ENCODE measurements at places on chromosomes 2 and 18. TPM values are rescaled to one million over a fixed set of nuclear protein-coding genes. Genes with fewer than 3 reads are reported as not detected.

The DSC2 gene
- total RNA-seq, result not detected

The TFPI gene
- 151 TPM for total RNA-seq

The PSTPIP2 gene
- 2.5 TPM for total RNA-seq

The DBI gene
- 172 TPM for total RNA-seq

The DAPL1 gene
- total RNA-seq, result not detected

The NEU2 gene
- total RNA-seq, result not detected

The SP140 gene
- total RNA-seq, result 0.80 TPM

The CNTNAP5 gene
- total RNA-seq, result not detected

The USP14 gene
- total RNA-seq, result 23.8 TPM

The INPP5D gene
- 2.5 TPM for total RNA-seq

The CREB1 gene
- 43.5 TPM for total RNA-seq

The FKBP1B gene
- 2.4 TPM for total RNA-seq

The MYL1 gene
- 391 TPM for total RNA-seq

DNA sequence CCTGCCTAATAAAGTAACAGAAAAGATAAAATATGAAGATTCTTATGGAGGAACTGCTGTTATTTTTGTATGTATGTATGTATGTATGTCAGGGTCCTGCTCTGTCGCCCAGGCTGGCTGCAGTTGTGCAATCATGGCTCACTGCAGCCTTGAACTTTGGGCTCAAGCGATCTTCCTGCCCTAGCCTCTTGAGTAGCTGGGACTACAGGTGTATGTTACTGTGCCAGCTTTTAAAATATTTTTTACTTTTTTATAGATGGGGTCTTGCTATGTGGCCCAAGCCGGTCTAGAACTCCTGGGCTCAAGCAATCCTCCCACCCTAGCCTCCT, 26.7 kb downstream of the ANKRD29 start:
- no peak for DNase-seq

GRCh38 chr18:58054041-58054781, 10.2 kb downstream of the NEDD4L start:
- no peak for DNase-seq

DNA sequence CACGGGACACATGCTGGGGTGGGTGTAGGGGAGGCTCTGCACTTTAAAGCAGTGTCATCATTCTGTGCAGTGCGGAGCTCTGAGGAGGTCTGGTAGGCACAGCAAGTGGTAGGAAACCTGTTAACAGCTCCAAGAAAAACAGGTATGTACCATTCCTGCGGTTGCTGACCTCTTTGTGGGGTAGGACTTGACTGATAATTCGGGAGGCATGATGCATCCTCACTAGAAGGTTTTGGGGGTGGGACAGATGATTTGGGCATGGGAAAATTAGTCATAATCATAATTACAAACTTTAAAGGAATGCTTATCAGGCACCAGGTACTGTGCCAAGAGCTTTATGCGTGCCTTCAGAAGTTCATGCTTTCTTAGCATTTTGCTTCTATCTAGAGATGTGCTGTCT, 9.7 kb downstream of the DOK1 start:
- no peak for DNase-seq

DNA sequence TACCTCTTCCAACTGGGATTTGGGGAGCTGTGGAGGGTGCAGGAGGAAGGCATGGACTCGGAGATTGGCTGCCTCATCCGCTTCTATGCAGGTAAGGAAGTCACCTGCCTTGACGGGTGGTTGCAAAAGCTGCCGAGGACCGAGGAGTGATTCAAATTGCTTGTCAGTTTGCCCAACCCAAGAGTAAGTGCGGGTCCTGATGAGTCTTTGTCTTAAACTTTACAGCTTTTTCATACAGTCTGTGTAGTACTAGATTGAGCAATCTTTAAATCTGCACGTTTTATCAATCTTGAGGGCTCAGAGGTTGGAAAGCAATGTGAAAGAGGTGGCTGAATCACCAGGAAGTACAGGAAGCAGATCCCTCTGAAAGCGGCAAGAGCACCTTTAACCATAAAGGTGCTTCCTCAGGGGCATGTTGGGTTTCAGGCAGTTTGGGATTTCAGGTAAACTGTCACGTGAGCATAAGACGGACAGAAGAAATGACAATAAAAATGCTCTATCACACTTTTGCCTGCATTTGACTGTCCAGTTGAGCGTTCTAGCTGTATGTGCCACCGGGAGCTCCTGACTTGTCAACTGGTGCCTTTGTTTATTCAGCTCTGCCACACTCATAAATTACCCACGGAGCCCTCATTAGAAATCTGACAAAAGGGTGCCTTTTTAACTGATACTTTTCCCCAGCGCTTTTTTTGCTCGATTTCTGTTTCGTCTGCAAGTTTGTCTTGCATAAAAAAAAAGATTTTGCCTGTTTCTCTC, 2.0 kb downstream of the PHLPP1 start:
- peak; percentile 17 for DNase-seq

DNA sequence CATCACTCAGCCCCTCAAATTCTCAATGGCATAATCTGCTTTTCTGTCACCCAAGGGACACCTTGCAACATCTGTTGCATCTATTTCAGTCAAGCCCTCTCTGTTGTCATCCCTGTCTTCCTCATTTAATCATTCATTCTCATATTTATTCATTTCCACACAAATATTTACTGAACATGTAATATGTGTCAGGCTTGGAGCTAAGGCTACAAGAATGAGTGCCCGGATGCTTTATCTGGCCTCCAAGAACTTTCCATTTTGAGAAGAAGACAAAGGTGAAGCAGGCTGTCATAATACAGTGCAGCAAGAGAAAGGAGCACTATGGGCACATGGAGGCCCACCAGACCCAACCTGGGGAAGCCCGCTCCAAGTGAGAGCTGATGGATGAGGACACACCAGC, 15.6 kb downstream of the IL18RAP start:
- no peak for DNase-seq

DNA sequence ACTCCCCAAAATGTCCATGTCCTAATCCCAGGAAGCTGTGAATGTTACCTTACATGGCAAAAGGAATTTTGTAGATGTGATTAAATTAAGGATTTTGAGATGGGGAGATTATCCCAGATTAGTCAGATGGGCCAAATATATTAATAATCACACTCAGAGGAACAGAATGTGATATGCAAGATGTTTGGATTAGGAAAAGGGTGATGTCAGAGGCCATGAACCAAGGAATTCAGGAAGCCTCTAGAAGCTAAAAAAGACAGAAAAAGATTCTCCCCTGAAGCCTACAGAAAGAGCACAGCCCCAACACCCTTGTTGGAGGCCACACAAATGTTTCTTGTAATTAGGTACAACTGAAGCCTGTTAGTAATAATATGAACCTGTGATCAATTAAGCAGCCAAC, 13.1 kb downstream of the TMEM131 start:
- DNase-seq, result no peak

DNA sequence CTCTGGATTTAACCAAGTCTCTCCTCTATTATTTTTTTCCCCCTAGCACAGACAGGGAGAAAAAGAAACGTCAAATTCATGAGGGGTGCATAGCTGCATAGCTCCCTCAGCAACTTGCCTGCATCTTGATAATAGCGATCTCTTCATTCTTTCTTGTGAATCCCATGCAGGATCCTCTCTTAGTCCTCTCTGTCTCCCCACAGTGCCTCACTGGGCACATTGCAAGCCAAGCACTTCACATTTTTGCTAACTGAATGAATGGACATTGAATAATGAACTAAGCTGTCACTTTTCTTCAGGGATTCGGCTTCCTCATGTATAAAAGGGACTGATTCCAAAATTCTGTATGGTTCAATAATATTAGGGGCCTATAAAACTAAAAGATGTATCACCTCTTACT, 2.9 kb upstream of the EPB41L3 start:
- DNase-seq, result no peak

DNA sequence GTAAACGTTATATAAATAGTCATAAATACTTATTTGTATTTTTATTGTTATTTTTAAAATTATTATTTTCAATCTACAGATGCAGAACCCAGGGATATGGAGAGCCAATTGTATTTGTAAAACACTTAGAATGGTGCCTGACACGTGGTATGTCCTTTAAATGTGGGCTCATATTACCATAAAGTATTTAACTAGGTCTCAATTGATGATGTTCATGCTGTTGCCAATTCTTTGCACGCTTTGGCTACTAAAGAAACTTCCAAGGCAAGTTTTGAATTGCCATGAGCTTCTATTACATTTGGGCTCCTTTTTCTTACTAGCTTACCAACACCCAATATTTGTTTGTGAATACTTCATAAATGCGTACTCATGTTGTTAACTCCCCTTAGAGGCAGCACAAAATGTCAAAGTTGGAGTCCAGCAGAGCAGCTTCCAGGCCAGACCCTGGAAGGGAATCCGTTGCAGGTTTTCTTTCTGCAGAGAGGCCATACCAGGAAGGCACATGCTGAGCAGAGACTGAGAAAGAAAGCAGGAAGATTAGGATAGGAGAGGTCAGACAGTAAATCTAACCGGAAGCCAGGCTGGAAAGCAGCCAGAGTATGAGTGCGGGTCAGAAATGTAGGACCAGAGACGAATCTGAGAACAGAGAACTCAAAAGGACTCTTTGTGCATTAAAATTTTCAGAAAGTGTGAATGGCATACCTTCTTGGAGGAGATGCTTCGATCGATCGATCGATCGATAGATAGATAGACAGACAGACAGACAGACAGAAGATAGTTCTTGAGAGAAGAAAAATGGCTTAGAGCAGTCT, 4.2 kb upstream of the NOSTRIN start:
- no peak for DNase-seq

DNA sequence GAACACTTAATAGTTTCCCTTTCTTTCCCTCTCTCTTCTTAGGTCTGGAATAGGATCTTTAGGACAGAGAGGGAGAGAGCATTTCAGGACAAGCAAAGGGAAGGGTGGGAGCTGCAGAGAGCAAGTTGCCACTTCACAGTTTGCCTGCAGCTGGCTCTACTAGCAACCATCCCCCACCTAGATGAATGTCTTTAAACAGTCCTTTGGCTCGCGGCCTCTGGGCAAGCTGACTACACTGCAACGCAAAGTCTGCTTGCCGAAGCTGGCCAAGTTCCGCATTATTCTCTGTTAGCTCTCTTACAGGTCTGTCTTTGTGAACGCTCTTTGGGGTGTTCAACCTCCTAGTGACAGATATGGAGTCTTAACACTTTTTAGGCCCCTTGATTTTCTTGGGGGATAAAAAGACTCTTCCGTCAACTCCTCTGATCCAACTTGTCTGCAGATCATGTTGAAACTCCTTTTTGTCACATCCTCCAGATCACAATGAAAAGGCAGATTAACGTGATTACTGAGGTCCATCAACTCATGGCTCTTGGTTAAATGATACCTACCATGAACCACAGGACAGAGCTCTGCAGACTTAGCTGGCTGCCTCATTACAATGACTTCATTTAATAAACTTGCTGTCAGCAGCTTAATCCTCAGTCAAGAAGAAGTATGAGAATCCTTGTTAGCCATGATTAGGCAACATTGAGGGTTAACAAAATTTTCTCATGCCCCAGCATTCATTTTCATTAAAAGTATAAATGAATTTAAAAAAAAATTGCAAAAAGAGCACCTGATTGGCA, 74.6 kb downstream of the SLC4A3 start:
- no peak for DNase-seq

DNA sequence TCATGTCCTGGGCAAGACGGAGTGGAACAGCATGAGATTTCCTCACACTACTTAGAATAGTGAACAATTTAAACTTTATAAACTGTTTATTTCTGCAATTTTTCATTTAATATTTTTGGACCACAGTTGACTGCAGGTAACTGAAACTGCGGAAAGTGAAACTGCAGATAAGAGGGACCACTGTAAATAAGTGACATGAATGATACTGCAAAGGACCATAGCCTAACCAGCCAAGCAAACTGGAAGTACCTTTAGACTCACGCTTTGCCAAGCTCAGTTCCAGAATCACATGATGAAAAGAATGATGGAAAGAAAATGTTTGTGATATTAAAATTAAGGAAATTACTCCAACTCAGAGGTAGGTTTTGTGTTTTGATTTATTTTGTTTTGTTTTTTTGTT, 94.6 kb upstream of the ITGA4 start:
- no peak for DNase-seq

DNA sequence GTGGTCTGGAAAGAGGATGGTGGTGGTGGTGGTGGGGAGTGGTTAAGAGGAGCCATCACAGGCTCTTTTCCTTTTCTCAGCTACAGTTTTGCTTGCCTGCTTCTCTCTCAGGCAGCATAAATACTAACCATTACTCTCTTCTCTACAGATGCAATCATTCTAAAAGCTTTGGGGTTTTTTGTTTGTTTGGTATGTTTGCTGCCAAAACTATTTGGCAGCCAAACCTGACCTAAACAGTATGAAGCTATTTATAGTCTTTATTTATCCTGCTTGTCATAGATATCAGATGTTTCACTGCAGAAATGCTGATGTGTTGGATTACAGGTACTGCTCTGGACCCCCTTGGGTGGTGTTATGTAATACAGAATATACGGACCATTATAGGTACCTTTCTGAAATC, 15.3 kb downstream of the SIX3 start:
- no peak for DNase-seq

DNA sequence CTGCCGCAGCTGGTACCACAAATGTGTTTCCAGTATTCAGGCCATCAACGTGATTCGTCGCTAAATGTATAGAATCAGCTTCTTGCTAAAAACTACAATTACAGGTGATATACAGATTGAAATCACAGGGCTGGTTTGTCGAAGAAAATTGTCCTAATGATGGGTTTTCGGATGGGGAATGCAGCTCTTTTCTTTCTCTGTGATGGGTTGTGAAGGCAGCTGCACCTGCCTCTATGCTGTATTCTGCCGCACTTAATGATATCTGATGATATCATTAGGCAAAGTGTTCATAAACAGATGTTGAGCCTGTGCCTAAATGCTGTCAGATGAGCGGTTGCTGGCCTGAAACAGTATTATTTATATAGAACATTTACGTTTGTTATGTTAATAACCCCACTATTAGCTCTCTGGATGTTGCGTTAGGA, 218.1 kb downstream of the ARHGAP15 start:
- no peak for DNase-seq

GRCh38 chr18:8701546-8702118, 3.7 kb upstream of the MTCL1 start:
- DNase-seq, result peak; percentile 34

GRCh38 chr2:158130832-158131473, 29.3 kb downstream of the UPP2 start:
- no peak for DNase-seq

- DNase-seq, result no peak
These were observed 36.2 kb downstream of the ZAP70 start for GRCh38 chr2:97749581-97749980.

DNA sequence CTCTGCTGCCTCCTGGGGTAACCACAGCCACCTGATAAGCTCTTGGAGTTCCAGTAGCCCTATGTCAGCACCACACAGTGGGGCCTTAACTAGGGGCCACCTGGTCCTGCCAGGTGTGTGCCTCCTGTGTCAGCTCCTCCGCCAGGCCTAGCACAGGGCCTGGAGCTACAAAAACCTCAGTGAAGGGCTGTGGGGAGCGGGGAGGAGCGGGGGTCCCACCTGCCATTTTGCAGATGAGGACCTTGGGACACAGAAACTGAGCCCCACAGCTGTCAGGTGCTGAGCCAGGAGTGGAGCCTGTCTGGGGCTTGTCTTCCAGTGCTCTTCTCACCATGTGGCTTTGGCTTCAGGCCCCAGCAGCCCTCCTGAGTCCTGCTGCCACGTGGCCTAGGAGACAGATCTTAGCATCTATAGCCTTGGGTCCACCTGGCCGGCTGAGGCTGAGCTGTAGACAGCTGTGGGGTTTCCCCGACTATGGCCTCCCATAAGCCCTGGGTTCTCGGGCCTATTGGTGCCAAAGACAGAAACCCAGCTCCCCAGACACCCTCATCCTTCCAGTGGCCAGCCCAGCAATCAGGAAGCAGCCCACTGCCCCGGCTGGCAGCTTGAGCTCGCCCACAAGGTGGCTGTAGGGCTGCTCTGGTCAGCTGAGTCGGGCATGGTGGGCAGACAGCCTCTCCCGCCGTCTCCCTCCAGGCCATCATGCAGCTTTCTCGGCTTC, 104.5 kb upstream of the MCFD2 start:
- no peak for DNase-seq

Data from myocyte (in vitro differentiated cells).